ENCODE measurements at places on chromosomes 7 and 10.
A peak's percentile ranks its signal among the peaks of the same experiment; 100 is the strongest.

- no peak for DNase-seq
Observed at GRCh38 chr7:158778471-158778870, 50.8 kb downstream of the ESYT2 start.

GRCh38 chr7:50185208-50185607 lies 92.2 kb upstream of the ZPBP start:
- no peak for DNase-seq

DNA sequence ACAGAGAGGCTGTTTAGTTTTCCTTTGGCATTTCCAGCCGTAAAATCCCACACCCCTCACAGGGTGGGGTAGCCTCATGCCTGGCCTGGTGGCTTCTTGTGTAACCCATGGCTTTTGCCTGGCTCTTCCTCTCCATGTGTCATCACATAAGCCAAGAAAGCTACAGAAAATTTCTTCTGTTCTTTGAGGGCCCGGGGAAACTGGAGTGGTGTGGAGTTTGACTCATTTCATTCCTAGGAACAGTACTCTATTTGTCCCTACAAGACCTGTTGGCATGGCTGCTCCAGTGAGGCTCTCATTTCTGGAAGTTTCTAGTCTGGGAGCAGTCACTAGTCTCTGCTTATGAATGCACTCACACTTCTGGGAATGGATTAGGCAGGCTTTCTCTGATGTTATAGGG lies 523.9 kb downstream of the SUGCT start:
- no peak for DNase-seq

- DNase-seq = no peak
Observed at GRCh38 chr10:133104963-133105640, 17.4 kb downstream of the ADGRA1 start.

- no peak for DNase-seq
Observed at GRCh38 chr7:78161781-78162180, 363.2 kb downstream of the PHTF2 start.

GRCh38 chr7:21538936-21539495 lies 3.8 kb upstream of the DNAH11 start:
- no peak for DNase-seq

GRCh38 chr7:117008886-117009531 lies 55.7 kb downstream of the ST7 start:
- DNase-seq = no peak

DNA sequence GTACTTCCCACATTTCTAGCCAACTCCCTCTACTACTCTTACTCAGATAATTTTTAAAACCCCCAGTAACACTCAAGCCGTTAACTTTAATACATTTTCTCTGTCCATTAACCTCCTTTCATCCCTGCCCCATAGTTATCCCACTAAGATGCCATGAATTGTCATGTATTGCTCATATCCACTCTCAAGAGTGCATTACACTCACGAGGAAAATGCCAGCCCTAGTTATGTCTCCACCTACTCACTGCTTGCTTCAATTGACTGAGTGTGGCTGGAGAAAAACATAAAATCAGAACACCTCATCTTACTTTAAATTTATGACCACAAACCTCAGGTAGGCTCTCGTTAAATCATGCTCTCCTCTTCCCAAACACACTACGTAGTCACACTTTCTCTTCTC lies 324.1 kb upstream of the NPSR1 start:
- DNase-seq = no peak

- DNase-seq = no peak
Observed at GRCh38 chr10:43249151-43249961, 17.5 kb downstream of the RASGEF1A start.

DNA sequence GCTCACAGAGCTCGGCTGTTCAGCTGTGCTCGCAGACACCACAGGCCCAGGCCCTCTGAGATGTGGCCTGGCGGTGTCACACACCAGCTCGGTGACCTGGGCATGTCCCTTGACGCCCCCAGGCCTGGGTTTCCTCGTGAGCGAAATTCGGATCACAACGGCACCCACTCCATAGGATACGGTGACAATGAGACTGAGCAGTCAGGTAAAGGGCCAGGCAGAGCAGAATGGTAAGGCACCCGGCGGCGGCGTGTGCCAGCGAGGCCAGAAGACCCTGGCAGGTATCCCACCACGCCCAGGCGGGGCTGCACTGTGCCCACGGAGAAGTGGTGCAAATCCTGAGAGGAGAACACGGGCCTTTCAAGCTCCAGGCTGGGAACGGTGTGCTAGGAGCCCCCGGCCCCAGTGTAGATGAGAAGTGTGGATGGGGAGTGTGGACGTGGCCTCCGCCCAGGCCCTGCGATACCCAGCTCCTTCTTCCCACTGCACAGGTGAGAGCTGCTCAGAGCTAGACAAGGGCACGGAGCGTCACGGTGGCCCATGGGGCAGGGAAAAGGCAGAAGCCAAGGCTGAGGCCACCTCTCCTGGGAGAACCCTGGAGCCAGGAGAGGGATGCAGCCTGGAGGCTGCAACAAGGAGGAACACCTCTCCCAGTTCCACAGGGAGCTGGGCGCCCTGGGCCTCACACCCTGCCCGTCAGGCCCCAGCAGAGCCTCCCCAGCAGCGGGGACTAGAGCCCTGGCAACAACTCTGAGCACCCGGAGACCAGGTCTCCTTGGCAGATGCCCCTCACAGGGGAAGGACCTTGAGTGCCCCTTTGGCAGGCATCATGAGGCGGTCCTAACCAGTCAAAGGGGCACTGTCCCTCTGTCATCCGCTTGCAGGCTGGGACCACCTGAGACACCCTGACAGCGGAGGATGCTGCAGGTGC lies 219.1 kb downstream of the MAD1L1 start:
- no peak for DNase-seq

GRCh38 chr10:87817609-87818504 lies at the start of gene ATAD1:
Gene ATAD1 (minus strand): TSS chr10:87818226. CDS start chr10:87814599, 3,627 bp downstream.
- DNase-seq = peak; percentile 79

- peak; percentile 39 for DNase-seq
Observed at GRCh38 chr7:150357270-150357669, 11.4 kb upstream of the REPIN1 start.
